ENCODE measurements at places on chromosomes 2 and 18. TPM values are rescaled to one million over a fixed set of nuclear protein-coding genes. Genes with fewer than 3 reads are reported as not detected.

The CIB4 gene
- polyA plus RNA-seq = not detected

- H3K27ac ChIP-seq = no peak overlapping the region
- no peaks in the 10 kb centered on the region for H3K27me3 ChIP-seq
- H3K4me1 ChIP-seq = peaks cover 4% of the 10 kb centered on the region
- no peak overlapping the region for H3K4me3 ChIP-seq
Observed at GRCh38 chr18:39481281-39481680, 1915.7 kb upstream of the CELF4 start.

DNA sequence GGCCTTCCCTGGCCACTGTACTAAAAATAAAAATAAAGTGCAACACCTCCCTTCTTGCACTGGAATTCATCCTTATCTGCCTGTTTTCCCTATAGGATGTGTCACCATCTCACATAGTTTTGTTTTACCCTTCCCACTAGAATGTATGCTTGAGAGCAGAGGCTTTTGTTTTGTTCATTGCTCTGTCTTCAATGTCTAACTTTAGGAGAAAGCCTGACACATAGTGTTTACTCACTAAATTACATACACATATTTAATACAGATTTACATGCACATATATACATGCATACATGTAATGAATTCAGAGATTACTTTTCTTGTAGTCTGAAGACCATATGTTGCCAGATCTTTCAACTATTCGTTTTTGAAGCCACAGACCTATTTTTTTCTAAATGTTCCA lies 23.0 kb downstream of the CD302 start:
- peaks cover 7% of the 10 kb centered on the region for H3K36me3 ChIP-seq
- no peak overlapping the region for H3K27ac ChIP-seq
- H3K4me3 ChIP-seq = no peak overlapping the region

The SNTG2 gene
- polyA plus RNA-seq = not detected

The TUBB6 gene
- 479 TPM for polyA plus RNA-seq

The TDRD15 gene
- polyA plus RNA-seq = not detected

DNA sequence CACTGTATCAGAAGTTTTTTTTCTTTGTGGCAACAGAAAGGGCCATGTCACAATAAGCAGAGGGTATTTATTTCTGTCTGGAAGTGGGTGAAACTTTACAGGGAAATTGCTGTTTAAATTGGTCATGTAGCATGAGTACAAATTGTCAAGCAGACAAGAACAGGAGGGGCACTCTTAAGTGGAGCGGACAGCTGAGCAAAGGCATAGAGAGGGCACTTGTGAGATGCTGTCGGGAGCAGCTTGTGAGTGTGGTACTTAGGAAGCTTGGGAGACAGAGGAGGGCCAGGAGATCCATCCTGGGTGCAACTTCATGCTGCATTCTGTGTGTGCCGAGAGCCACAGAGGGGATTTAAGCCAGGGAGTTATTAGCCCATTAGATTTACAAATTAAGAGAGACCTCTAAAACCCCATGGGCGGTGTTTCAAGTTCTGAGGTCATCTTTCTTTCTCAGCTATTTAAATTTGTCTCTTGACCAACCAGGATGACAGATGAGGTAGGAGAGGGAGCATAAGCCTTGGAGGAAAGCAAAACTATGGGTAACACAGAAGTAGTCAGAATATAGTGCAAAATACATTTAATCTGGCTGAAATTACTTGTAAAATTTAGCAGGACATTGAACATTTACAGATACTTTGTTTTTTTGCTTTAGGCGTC lies 30.4 kb downstream of the INPP4A start:
- no peaks in the 10 kb centered on the region for H3K36me3 ChIP-seq
- H3K27ac ChIP-seq = no peak overlapping the region
- no peak overlapping the region for H3K4me3 ChIP-seq
- H3K4me1 ChIP-seq = peaks cover 22% of the 10 kb centered on the region

The SGPP2 gene
- polyA plus RNA-seq = 2.6 TPM

DNA sequence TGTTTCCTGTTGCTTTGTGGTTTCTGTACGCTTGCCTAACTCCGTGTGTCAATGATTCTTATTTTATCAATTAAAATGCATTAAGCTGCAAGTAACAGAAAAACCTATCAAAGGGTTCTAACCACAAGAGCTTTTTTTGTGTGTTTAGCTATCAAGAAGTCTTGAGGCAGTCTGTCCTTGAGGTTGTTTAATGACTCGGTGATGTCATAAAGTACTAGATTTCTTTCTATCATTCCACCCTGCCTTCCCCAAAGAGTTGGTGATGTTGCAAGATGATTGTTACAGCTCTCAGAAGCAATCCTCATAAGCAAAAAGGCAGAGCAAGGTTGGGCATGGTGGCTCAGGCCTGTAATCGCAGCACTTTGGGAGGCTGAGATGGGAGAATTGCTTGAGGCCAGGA lies 51.9 kb upstream of the SPTBN1 start:
- no peaks in the 10 kb centered on the region for H3K4me1 ChIP-seq
- H3K27ac ChIP-seq = no peak overlapping the region
- DNase-seq = no peak
- H3K27me3 ChIP-seq = no peaks in the 10 kb centered on the region

The MYO5B gene
- 6.5 TPM for polyA plus RNA-seq

- no peak overlapping the region for H3K4me3 ChIP-seq
- H3K27me3 ChIP-seq = no peaks in the 10 kb centered on the region
- no peaks in the 10 kb centered on the region for H3K36me3 ChIP-seq
- H3K4me1 ChIP-seq = peaks cover 31% of the 10 kb centered on the region
- no peak for DNase-seq
- H3K27ac ChIP-seq = peak overlapping the region; percentile 79
Observed at GRCh38 chr18:22552254-22552653, 134.5 kb upstream of the CTAGE1 start.

GRCh38 chr2:222982010-222982908 lies 69.7 kb upstream of the KCNE4 start:
- DNase-seq = no peak
- peaks cover 4% of the 10 kb centered on the region for H3K4me1 ChIP-seq
- no peaks in the 10 kb centered on the region for H3K36me3 ChIP-seq
- H3K27me3 ChIP-seq = peaks cover 3% of the 10 kb centered on the region
- no peak overlapping the region for H3K27ac ChIP-seq

- no peak for DNase-seq
- no peaks in the 10 kb centered on the region for H3K4me1 ChIP-seq
- no peaks in the 10 kb centered on the region for H3K36me3 ChIP-seq
- no peaks in the 10 kb centered on the region for H3K27me3 ChIP-seq
- H3K27ac ChIP-seq = no peak overlapping the region
Observed at GRCh38 chr2:29001806-29002205, 20.7 kb downstream of the TOGARAM2 start.

The COL5A2 gene
- polyA plus RNA-seq = 16.6 TPM
